ENCODE measurements at places on chromosomes 16 and 17.

GRCh38 chr17:35154196-35155165, 6.9 kb downstream of the UNC45B start:
- no peak overlapping the region for H3K4me3 ChIP-seq
- no peak overlapping the region for H3K27ac ChIP-seq
- no peak for DNase-seq
- no peaks in the 10 kb centered on the region for H3K4me1 ChIP-seq
- H3K27me3 ChIP-seq = no peaks in the 10 kb centered on the region
- H3K36me3 ChIP-seq = no peaks in the 10 kb centered on the region

DNA sequence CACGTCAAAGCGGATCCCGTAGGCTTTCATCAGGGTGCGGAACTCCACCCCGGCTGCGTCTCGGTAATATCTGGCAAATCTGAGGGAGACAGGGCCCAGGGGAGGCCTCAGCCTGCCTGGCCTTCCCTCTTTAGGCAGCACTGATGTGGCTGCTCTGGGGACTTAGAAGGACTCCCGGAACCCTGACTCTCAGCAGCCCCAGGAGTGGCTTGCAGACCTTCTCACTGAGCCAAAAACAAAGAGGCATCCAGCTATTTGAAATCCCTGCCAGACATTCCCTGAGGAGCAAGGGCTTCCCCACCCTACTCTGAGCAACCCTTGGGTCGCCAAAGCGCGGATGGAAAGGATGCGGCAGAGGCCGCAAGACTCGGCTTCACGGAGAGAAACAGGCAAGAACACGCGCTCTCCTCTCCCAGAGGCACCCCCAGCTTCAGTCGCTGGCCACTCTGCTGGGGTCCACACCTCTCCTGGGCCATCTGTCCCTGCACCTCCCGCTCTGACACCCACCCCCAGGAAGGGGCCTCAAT, 7.9 kb downstream of the P2RX5 start:
- H3K36me3 ChIP-seq = peaks cover 28% of the 10 kb centered on the region
- no peaks in the 10 kb centered on the region for H3K27me3 ChIP-seq
- peak; percentile 80 for DNase-seq
- H3K27ac ChIP-seq = no peak overlapping the region

DNA sequence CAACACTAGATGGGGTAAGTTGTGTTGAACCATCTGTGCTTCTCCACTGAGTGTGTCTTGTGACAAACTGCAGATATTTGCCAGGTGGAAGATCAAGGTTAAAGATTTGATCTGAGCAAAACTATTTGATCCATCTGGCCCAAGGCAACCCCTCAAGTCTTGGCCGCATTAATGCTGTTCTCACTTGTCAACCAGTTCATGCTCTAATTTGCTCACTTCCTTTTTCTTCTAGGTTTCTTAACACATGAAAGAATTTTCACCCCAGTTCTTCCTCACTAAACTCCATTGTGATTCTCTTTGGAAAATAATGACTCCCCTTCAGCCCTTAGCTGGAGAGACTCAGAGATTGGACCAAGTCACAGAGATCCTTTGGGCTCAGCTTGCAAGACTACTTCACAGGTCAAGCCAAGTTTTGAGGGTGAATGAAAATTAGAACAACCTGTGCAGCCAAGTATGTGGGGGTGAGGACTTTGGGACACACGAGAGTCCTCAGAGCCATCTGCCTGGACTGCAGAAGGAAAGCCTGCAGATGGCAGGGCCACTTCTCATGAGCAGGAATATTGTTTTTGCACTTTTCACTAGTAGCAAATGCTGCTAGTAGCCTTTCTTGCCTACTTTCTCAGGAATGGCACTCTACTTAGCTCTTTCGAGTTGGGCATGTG, 166.5 kb downstream of the AXIN2 start:
- no peak overlapping the region for H3K4me3 ChIP-seq
- no peaks in the 10 kb centered on the region for H3K36me3 ChIP-seq
- DNase-seq = no peak
- peaks cover 22% of the 10 kb centered on the region for H3K4me1 ChIP-seq
- peaks cover 2% of the 10 kb centered on the region for H3K27me3 ChIP-seq

DNA sequence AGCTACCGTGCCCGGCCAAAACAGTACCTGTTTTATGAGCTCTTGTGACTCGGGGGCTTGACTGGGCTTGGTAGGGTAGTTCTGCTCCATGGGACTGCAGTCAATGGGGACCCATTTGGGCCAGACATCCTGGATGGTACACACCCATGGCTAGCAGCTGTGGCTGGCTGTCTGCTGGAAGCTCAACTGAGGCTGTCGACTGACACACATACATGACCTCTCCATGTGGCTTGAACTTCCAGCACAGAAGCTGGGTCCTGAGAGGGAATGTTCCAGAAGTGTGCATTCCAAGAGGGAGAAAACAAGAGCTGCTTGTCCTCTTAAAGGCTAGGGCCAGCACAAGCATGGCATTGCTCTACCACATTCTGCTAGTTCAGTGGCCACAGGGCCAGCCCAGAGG, 14.9 kb upstream of the NKD1 start:
- H3K27me3 ChIP-seq = no peaks in the 10 kb centered on the region
- H3K27ac ChIP-seq = no peak overlapping the region
- H3K36me3 ChIP-seq = no peaks in the 10 kb centered on the region
- no peak overlapping the region for H3K4me3 ChIP-seq
- no peak for DNase-seq

DNA sequence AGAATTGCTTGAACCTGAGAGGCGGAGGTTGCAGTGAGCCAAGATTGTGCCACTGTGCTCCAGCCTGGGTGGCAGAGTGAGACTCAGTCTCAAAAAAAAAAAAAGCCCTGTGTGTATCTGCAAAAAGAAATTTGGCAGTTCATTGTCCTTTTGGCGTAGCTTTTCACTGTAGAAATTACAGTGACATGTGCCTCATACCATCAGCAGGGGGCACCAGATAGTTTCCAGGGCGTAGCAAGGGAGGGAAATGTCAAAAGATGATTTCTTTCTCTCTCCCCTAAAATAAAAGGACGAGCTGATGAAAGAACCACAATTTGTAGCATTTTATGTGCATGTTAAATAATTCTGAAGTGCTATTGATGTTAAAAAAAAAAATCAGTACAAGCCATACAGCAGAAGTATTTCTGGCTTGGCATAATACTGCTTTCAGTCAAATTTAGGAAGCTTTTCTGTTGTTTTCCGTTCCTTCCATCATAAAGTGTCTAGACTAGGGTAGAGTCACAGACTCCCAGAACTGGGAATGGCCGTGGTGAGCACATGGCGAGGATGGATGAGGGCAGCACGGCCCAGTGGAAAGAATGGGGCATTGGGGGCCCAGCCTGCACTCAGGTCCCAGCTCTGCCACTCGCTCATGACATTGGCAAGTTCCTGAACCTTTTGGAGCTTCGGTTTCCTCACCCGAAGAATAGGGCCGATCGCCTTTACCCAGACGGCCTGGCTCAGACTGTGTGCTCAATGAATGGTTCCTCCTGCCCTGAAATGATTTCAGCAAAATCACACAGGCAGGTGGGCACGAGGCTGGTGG, 59.8 kb upstream of the RPH3AL start:
- no peaks in the 10 kb centered on the region for H3K27me3 ChIP-seq
- DNase-seq = peak; percentile 81
- H3K4me1 ChIP-seq = peaks cover 41% of the 10 kb centered on the region

- H3K36me3 ChIP-seq = no peaks in the 10 kb centered on the region
- peaks cover 31% of the 10 kb centered on the region for H3K27me3 ChIP-seq
- DNase-seq = no peak
- peaks cover 2% of the 10 kb centered on the region for H3K4me1 ChIP-seq
- H3K4me3 ChIP-seq = peak overlapping the region; percentile 52
These were observed 470.7 kb downstream of the SOX9 start for GRCh38 chr17:72591289-72592241.

DNA sequence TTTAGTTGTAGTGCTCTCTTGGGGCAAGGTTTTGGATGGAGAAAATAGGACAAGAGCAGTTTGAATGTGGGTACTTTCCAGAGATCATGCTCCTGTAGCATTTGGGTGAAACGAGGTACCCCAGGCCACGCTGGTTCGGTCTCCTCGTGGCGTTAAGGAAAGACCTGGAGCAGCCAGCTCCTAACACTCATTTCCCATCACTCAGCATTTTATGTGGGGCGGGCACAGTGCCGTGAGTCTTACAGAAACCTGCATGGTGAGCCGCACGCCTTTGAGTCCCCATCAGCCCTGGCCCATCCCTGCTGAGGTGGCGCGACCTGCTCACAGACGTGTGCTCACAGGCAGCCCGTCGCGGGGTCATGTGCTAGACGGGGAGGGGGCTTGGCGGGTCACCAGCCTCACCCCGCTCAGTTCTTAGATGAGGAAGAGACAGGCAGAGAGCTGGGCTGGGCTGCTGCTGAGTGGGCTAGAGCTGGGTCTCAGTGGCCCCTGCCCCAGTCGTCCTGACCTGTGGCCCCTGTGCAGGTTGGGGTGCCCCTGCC, 37.3 kb downstream of the TBCD start:
- DNase-seq = no peak
- peaks cover 32% of the 10 kb centered on the region for H3K4me1 ChIP-seq
- no peak overlapping the region for H3K4me3 ChIP-seq
- no peaks in the 10 kb centered on the region for H3K27me3 ChIP-seq
- peaks cover 15% of the 10 kb centered on the region for H3K36me3 ChIP-seq

- DNase-seq = no peak
- no peak overlapping the region for H3K4me3 ChIP-seq
- H3K36me3 ChIP-seq = no peaks in the 10 kb centered on the region
- no peaks in the 10 kb centered on the region for H3K27me3 ChIP-seq
These were observed 37.8 kb upstream of the ALDH3A1 start for GRCh38 chr17:19785854-19786253.

DNA sequence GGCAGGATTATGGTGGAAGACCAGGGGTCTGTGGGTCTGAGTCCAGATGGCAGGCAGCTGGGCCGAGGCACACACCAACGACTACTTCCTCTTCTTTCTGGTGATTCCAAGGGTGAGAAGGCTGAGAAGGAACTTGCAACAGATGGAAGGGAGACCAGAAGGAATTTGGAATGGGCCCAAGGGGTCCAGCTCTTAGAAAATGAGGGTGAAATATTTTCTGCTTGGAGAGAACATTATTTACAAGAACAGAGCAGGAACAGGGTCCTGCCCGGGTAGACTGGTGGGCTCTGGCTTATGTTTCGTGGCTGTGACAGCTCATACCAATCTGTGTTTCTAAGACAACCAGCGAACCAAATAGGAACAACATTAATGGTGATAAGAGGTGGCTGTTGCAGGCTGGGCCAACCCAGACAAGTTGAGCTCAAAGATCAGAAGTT, 36.6 kb downstream of the CCDC42 start:
- H3K4me3 ChIP-seq = no peak overlapping the region
- no peak for DNase-seq
- H3K27ac ChIP-seq = no peak overlapping the region
- H3K36me3 ChIP-seq = no peaks in the 10 kb centered on the region
- H3K27me3 ChIP-seq = no peaks in the 10 kb centered on the region
- H3K4me1 ChIP-seq = no peaks in the 10 kb centered on the region

DNA sequence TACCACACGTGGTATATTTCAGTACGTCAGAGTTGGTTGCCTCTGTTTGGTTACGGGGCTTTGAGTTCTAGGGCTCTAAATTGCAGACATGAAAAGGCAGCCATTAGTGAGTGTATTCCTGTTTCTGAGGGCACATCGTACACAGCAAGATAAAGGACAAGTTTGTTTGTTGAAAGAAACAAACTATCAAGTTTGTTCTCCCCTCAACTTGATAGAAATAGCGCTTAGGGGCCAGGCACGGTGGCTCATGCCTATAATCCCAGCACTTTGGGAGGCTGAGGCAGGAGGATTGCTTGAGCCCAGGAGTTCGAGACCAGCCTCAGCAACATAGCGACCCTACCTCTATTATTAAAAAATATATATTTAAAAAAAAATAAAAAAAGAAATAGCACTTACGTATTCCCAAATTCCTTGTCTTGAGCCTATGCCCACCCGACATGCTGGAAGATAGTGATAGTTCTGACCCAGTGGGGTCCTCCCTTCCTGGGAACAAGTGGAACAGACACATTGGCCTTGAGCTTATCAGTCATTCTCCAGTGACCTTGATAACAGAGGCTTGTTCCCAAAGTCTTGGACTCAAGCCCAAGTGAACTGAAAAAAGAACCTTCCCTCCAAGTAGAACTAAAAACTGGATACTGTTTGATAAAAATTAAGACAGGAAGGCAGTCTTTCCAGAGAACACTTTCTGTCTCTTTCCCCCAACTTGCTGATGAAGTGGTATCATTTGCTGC, 139.9 kb upstream of the CACNG3 start:
- H3K36me3 ChIP-seq = peaks cover 11% of the 10 kb centered on the region
- H3K4me1 ChIP-seq = no peaks in the 10 kb centered on the region
- no peak for DNase-seq

- H3K4me1 ChIP-seq = peaks cover 15% of the 10 kb centered on the region
- no peak for DNase-seq
- H3K27me3 ChIP-seq = no peaks in the 10 kb centered on the region
- H3K36me3 ChIP-seq = no peaks in the 10 kb centered on the region
- no peak overlapping the region for H3K27ac ChIP-seq
These were observed 4.4 kb downstream of the PRSS36 start for GRCh38 chr16:31145398-31145990.

All from thymus (tissue), 14 donors.